ENCODE measurements at places on chromosomes 2 and 18.

- no peak for DNase-seq
These were observed 317.5 kb upstream of the RAB6C start for GRCh38 chr2:129661935-129662334.

GRCh38 chr2:55111570-55112228 is 61.4 kb upstream of the RTN4 start:
- peak; percentile 36 for DNase-seq

DNA sequence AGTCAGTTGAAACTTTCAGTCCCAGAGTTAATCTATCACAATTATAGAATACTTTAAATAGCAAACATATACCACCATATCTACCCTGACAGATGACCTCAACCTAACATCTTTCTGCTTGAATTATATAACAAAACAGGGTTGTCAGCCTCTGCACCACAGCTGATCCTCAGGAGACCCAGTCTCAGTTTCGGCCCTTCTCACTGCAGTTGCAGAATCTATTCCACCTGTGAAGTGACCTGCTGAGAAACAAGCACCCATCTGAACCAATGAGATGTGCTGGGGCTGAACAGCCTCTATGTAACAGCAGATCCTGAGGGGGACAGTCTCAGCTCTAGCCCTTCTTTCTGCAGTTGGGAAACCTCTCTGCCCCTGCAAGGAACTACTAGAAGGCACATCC is 567.6 kb downstream of the KCNJ3 start:
- DNase-seq, result no peak

- DNase-seq, result no peak
These were observed 151.5 kb upstream of the CELF4 start for GRCh38 chr18:37717098-37717497.

DNA sequence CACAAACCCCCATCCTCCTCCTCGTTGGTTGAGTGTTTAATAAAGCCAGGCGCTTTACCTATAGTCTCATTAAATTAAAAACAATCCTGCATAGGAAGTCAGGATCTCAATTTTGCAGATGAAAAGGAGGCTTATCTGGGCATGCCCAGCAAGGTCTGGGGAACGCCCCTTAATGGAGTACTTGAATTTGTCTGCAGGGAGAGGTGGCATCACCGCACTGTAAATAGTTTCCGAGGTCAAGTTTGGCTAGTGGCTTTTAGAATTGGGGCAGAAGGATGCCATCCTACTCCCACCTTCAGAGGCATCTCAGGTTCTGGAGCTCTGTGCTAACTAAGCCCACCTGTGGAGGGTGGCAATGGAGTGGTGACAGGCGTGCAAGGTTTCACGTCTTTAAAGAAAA is 149.2 kb downstream of the TGIF1 start:
- DNase-seq, result no peak

DNA sequence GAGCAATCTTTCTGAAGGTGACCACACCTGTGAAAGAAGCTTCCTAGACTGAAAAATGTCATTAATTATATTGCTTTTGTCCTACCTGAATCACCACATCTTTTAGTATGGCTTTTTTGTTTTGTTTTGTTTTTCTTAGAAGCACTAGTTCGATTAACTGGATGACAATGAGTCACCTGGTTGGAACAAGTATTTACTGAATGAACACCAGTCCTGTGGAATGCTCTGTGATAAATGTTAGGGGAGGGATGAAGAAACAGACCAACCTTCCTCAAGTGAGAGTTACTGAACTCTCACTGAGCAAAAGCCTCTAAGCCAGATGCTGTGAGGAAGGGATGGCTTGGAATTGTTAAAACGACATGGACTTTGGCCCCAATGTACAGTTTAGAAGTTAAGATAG is 26.8 kb upstream of the DCC start:
- no peak for DNase-seq

All from nucleus accumbens (tissue), 56 donors.